LNCaP clone FGC (cell line): ENCODE measurements at places on chromosomes 5 and 9.

DNA sequence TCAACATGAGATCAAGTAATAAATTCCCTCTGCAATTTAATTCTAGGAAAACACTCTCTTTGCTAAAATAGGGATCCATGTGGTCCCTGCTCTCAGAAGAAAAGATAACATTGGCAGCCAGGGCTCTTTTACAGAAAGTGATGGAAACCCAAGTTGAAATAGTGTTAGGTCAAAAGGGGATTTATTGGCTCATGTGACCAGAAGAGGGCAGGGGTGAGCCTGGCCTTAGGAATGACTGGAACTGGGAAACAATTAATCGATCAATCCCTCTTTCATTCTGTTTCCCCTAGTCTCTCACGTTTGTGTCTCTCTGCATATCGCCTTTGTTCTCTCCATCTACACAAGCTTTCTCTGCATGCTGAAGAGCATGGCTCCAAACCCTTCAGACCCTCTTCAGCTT, 58.3 kb upstream of the ALDH1B1 start:
- DNase-seq = no peak

DNA sequence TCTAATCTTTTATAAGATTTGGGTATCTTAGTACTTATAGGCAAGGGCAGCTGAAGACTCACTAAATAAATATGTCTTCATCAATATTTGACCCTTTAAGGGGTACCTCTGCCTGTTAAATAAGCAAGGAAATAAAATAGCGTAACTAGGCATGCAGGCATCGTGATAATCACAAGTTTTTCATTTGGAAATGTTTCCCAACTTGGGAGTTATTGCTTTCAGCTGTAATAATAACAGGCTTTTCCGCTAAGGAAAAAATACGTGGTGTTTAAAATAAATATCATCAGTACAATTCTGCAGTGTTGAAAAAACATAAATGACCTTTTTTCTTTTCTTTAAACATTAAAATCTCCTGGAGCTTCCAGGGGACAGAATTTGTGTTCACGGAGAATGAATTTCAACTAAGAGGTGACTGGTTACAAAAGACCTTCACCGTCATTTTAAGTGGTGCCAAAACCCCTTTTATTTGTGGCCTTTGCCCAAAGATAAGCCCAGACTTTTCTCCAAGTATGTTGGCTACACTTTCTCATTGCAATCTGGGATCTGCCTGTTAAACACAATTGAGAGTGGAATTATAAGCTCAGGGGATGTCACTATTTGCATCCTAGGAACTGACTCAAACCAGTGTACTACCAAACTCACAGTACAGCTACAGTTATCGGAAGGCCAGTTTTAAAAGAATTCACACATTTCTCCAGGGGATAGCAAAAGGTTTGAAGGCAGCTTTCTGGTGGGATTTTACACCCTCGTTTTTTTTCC, 218.6 kb downstream of the FBXL7 start:
- no peak for DNase-seq

DNA sequence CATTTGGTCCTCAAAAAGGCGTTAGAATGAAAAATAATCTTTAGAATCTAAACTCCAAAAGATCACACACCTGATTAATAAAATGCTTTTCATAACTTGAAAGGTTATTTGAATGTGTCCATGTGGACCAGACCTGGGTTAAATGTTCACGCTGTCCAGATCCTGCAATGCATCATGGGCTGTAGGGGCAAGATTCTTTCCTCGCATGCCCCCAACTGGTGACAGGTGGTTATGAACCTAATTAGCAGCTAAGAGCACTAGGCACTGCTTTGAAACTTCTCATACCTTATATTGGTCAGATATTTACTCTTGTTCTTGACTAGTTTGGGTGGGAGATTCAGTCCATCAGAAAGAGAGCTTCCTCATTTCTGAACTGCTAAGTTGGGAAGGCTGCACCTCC, 19.3 kb upstream of the PIP5K1B start:
- peak; percentile 6 for DNase-seq

- DNase-seq = no peak
Measured at GRCh38 chr9:105055917-105056316, 128.0 kb upstream of the ABCA1 start.
